Cardiac septum (tissue), 1 donor: ENCODE measurements at places on chromosomes 5 and 9.

DNA sequence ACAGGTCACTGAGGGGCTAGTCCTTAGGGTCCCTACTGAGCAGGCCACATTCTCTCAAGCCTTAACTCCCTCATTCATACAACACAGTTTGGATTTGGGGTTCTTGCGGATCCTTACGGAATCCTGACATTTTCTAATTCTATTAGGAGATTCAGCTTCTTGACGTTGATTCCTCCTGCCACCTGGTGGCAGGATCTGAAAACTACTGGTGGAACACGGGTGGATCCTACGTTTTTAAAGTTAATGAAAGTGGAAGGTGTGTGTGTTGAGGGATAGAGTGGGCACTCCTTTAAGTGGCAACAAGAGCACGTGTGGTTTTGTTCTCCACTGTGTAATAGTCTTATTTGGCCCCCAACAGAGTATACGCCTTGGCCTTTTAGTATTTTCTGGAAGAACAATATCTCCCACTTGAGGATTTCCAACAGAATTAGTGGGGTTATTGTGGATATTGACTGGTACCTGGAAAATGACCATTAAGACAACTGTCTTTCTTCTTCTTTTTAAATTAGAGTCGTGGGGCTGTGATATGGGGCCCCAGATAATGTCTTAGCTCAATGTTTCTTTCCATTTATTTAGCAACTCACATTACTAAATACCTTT lies 25.2 kb downstream of the SLC28A3 start:
- no peak for DNase-seq

- DNase-seq, result no peak
Measured at GRCh38 chr5:135042595-135042994, 8.6 kb upstream of the PITX1 start.

- DNase-seq, result no peak
Measured at GRCh38 chr5:150026682-150027172, 26.2 kb downstream of the HMGXB3 start.

DNA sequence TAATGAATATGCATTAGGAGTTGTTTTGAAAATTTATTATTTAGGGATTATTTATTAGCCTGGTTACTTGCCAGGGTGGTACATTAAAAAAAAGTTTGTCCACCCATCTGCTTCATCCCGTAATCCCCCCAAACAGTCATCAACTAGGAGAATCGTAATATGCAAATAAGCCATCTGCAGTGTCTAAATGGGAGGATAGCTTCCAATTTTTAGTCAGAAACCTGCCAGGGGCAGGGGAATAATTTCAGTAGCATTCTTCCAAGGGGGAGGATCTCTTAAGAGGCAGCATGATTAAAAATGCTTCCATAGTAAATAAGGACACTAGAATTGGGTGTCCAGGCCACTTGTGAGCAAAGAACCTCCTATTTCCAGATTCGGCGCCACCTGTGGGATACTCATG lies 43.3 kb downstream of the SH3GL2 start:
- no peak for DNase-seq

GRCh38 chr5:5192681-5193080 lies 52.6 kb downstream of the ADAMTS16 start:
- no peak for DNase-seq

DNA sequence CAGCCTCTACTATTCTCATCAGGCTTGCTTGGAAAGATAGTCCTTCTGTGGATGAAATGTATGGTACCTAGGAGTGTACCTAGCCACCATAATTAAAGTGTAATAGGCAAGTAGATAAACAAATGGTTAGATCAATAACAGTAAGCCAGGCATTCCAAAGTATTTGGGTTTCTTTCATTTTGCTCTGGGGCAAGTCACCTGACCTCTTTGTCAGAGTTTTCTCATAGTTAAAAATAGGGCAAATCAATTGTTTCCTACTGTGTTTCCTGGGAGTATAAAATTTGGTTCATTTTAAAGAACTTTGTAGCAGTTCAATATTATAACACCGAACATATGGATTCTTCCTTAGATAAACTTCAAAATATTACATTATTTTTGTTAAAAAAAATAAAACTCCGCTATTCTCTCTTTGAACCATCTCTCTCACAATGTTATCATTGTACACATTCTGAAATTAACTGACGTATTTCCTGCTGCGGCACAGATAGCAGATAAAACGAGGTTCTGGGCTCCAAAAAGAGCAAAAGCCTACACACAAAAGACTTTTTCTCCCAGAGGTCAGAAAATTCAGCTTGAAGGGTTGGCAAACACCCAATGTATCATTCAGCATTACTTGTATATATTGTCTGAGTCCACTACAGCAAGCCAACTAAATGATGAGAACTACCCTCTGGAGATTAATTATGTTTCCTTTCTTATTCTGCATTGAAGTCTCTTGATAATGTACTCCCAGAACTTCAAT lies 267.9 kb downstream of the COX7C start:
- no peak for DNase-seq

GRCh38 chr9:136317695-136318094 lies 9.6 kb upstream of the GPSM1 start:
- DNase-seq, result no peak

DNA sequence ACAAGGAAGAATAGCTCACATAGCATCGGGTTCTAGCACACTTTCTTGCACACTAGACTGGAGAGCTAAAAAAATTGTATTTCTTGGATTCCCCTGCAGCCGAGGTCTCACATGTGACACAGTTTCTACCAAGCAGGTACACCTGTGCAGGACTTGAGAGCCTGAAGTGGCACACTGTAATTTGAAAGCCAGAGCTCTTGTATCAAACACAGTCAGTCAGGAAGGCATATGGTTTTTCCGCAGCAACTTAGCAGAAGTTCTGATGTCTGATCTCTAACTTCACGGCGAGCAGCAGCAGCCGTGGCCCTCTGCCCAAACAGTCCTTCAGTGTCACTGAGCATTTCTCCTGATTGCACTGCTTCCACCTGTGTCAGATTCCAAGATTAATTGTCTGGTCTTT lies 25.5 kb downstream of the TMEM245 start:
- DNase-seq, result no peak
